ENCODE measurements at places on chromosomes 7 and 10.

DNA sequence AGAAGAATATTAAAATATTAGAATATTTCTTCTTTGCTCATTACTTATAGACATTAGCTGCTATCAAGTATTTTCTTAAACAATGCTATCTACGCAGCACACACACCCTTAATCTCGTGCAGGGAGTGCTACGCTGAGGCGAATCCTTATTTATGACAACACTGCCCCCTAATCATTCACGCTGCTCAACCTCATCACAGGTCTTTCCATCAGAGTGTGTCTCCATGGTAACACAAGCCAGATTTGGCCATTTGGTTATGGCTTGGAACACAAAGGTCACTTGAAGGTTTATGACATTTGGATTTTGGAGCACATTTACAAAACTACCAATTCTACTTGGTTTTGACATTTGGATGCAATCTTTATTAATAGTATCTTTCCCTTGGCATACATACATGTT, 45.4 kb upstream of the MYO3A start:
- DNase-seq: no peak

DNA sequence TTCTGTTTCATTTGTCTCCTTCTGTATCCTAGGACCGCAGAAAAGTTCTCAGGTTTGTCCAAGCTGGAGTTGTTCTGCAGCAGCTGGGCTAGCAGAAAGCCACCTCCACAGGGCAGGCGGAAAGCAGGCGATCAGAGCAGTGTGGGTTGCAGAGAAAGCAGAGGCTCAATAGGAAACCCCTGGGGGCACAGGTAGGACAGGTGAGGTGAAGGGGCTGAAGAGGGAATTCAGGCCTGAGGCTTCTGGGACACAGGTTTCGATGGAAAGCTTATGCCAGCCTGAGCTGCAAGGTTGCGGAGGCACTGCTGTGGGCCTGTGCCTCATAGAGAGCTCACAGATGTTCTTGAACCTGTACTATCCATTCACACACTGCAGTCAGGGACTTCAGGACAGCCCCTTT, 194.9 kb upstream of the TPK1 start:
- DNase-seq: no peak

- no peak for DNase-seq
Measured at GRCh38 chr10:514137-514671, 175.3 kb downstream of the DIP2C start.

- DNase-seq: no peak
Measured at GRCh38 chr7:101896941-101897340, 79.5 kb downstream of the CUX1 start.

GRCh38 chr7:51077987-51078370, 238.6 kb downstream of the COBL start:
- no peak for DNase-seq

- peak; percentile 60 for DNase-seq
Measured at GRCh38 chr10:124911124-124912067, 30.5 kb upstream of the ZRANB1 start.

DNA sequence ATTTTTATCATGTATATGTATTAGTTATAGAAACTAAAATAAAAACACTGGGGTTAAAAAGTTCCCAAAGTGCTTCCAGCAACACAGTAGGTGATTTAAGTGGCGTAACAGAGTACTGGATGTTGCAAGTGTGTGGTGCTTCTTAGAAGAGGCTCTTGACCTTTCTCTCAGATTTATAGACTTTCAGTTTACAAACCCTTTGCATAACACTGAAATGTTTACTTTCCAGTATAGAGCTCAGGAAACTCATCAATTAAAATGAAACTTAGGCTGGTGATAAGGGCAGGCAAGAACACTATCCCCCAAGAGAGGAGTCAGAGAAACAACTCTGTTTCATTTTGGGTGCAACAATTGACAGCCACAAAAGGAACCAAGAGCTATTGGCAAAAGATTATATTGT, 27.5 kb upstream of the SMC3 start:
- no peak for DNase-seq

DNA sequence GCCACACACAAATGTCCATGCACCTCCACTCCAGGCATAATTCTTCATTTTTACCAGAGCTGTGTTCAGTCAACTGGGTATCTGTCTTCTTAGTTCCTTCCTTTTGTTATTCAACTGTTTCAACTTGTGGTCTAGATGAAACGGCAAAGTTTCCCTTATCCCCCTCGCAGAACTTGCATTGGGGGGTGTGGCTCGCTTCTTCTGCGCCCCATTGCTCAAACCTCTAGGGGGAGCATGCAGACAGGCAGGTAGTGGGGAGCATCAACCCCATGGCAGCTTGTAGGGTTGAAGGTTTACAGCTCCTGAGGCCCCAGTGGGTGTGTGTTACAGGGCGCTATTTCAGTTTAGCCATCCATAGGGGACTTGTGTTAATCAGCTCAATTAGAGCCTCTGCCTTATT, 38.3 kb upstream of the COBL start:
- DNase-seq: no peak

DNA sequence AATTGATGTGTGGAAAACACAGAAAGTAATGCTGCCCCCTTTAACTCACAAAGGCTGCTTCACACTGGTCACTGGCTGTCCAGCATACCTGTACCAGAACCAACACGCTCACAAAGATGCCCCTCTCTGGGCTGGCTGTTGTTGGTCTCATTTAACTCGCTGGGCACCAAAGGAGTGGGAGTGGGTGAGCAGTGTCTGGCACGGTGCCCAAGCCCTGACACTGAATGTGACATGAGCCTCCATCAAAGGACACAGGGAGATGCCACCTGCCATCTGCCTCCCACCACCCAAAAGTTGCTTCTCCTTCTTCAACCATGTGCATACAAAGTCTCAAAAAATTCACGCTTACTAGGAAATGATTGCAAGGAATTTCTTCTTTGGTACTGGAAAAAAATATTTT, 86.8 kb downstream of the FGFR2 start:
- DNase-seq: no peak

DNA sequence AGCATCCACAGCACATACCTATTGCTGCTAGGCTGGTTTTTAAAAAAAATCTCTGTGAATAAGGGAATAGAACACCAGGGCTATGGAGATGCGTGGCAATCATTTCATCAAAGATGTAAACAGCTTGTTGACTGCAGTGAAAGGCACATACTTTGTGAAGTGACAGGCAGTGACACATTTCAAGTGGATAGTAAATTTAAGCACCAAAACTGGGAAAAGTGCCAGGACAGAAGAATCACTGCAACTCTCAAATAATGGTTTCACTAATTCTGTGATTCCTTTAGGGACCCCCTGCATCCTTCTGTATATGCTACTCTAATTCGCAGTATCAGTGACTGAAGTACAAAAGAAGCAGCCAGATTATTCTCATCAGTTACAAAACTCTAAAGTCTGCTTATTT, 145.2 kb upstream of the KLF14 start:
- DNase-seq: no peak

- no peak for DNase-seq
Measured at GRCh38 chr10:96288151-96288621, 16.0 kb upstream of the DNTT start.

- DNase-seq: no peak
Measured at GRCh38 chr10:23439961-23440889, 1.4 kb downstream of the OTUD1 start.

- DNase-seq: peak; percentile 45
Measured at GRCh38 chr7:100088621-100089457, at the start of gene COPS6. Gene COPS6, plus strand, starts transcription at chr7:100088969. Its CDS starts 22 bp downstream, at chr7:100088991.

DNA sequence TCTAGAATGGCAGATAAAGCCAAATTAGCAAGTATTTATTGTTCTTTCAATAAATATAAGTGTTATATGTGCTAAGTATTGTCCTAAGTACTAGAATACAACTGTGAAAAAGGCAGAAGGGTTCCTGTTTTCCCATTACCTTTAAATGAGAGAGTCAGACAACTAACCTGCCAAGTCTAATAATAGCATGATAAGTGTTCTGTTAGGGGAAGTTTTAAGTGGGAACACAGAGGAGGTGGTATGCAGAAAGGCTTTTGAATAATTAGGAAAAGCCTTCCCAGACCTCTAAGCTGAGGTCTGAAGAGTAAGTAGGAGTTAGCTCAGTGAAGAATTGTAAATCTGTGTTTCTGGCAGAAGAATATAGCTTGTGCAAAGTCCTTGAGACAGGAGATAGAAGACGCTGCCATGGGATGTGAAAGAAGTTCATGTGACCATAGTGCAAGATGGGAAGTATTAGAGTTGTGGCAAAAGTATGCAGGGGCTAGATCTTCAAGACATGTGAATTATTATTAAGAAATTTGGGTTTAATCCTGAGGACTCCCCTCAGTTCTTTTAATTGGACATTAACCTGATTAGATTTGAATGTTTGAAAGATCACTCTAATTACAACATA, 12.5 kb downstream of the SHOC2 start:
- DNase-seq: no peak

DNA sequence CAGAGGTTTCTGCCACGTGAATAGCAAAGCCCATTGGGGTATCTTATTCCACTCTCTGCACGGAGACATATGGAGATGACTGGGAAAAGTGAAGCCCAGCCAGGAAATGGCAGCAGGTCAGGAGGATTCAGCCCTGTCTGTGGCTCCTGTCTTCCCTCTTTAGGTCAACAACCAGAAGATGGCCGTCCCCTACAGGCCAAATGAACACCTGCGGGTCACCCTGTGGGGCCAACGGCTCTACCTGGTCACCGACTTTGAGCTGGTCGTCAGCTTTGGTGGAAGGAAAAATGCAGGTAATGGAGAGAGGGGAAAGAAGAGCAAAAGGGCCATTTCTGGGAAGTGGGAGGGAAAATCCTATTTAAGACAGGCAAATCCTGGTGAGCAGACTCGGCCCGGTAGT, 38.3 kb downstream of the EPHB4 start:
- no peak for DNase-seq

DNA sequence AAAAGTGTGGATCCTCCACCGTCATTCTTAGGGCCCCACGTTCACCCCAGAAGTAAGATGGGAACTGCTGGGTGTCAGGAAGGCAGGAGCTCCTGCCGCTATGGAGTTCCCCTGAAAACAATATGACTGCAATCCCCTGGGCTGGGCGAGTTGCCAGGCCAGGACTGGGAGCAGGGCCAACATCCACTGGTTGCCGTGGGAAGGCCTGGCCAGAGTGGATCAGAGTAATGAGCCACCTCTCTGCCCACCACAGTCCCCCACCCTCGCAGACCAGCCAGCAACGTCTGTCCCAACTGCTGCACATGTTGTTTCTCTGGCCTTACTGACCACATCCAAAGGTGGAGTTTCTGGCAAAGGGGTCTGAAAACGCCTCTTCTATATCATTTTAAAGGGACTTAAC, 86.6 kb downstream of the STRA8 start:
- no peak for DNase-seq

- DNase-seq: no peak
Measured at GRCh38 chr7:4801839-4802231, 26.4 kb downstream of the AP5Z1 start.

GRCh38 chr10:87930934-87931835, 67.8 kb downstream of the PTEN start:
- DNase-seq: no peak

GRCh38 chr7:137984181-137985041, 17.5 kb downstream of the CREB3L2 start:
- DNase-seq: no peak

DNA sequence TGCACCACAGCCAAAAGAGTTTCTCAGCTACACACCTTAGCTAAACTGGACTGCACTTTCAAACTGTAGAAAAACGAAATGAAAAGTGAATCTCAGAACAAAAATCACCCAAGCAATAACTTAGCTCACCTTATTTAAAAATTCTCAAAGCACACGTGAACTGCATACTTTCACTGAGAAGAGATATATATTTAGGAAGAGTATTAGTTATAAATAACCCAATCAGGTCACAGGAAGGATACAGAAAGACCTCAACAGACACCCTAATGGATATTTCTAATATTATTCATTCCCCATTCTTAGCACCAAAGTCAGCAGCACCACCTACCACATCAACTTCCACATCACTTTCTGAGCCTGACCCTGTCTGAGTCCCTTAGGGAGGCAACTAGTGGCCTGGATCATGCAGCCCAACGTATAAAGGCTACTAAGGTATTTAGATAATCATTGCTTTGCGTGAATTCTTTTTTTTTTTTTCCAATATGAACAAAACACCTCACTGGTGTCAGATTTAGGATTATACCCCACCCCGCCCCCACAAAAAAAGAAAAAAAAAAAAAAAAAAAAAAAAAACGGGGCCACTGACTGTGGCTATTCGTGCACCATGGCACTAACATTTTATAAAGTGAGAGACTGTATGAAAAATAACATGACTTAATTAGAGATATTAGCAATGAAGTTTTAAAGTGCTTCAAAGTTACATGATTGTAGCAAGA, 2.6 kb downstream of the ABI1 start:
- DNase-seq: no peak
